ENCODE measurements at places on chromosomes 11 and 22. TPM values are rescaled to one million over a fixed set of nuclear protein-coding genes. Genes with fewer than 3 reads are reported as not detected.

Gene PYGM
- not detected for total RNA-seq

Gene MUC15
- total RNA-seq: 21.5 TPM

Gene C2CD3
- total RNA-seq: 11.8 TPM

Gene LDHAL6A
- not detected for total RNA-seq

Gene GP1BB
- total RNA-seq: not detected

DNA sequence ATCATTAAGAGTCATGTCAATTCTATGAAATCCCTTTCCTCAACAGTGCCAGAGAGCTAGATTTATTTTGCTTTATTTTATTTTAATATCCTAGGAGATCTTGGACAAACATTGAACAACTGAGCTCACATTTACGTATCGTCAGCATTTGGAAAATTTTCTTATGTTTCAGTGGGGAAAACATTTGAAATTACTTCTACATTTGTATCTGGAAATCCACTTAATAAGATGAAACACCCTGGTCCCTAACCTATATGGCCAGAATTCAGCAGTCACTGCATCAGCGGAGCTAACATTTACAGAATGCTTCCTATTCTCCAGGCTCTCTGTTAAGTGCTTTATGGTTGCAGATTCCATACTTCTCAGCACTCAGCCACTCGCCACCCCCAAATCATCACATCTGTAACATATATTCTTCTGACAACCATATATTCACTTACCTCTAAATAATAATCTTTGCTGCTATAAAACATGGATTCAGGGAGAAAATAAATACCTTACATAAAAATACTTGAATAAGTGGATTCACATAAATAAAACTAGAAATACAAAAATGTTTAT lies 773.9 kb downstream of the JRKL start:
- no peak for DNase-seq

Gene DPP3
- total RNA-seq: 36.8 TPM

- DNase-seq: no peak
These were observed 21.8 kb upstream of the CABP7 start for GRCh38 chr22:29697853-29698598.

DNA sequence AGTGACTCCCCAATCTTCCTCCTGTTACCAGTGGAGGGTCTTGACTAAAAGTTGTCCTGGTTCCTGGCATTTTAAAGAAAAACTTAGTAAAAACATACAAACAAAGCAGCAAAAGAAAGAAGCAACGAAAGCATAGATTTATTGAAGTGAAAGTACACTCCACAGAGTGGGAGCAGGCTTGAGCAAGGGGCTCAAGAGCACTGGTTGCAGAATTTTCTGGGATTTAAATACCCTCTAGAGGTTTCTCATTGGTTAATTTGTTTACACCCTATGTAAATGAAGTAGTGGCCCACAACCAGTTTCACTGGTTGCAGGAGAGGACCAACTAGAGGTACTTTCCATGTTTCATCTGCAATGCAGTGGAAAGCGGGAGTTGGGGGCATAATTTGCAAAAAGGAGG lies 10.7 kb downstream of the FAM111B start:
- DNase-seq: no peak

DNA sequence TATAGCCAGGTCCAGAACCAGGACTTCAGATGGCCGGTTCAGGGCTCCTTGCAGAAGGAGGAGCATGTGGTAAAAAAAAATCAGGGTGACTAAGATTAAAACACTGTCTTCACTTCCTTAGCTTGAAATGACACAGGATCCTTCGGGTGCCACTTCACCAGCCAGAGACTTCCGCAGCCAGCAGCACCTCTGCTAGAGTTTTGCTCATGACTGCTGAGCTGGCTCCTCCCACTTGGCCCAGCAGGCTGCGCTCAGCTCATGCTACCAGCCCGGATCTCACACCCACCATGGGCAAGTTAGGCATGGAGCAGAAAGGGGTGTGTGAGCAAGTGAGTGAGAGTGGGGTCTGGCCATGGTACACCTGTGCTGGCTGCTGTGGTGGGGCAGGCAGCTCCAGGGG lies 6.6 kb upstream of the MS4A18 start:
- DNase-seq: no peak

Gene KIF18A
- total RNA-seq: 46.8 TPM

- no peak for DNase-seq
These were observed 30.1 kb downstream of the TSPAN4 start for GRCh38 chr11:872799-873198.

DNA sequence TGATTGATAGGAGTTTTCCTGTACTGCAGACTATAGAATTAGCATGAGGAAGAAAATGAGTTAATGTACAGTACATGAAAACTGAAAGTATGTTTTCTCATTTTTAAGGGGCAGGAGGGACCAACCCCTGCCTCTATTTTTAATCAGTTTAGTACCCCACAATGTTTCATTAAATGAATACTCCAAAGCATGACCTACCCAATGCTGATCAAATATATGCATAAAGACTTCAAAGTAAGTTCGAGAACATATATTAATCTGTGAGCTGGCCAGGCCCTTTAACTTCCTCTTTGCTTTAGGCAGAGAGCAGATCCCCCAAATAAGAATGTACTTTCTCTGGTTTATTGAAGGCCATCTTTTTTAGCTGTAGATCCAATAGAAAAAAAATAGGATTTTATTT lies 161.0 kb downstream of the FCHSD2 start:
- DNase-seq: no peak
